Kidney tubule cell (primary cell): ENCODE measurements at places on chromosomes 11 and 22.
A peak's percentile ranks its signal among the peaks of the same experiment; 100 is the strongest.

GRCh38 chr22:17384612-17385330 lies 15.5 kb downstream of the CECR2 start:
- no peak for DNase-seq

GRCh38 chr11:22491555-22492225 lies 133.9 kb downstream of the FANCF start:
- peak; percentile 15 for DNase-seq

GRCh38 chr11:63573881-63574855 lies 11.0 kb upstream of the PLAAT2 start:
- DNase-seq = peak; percentile 64

DNA sequence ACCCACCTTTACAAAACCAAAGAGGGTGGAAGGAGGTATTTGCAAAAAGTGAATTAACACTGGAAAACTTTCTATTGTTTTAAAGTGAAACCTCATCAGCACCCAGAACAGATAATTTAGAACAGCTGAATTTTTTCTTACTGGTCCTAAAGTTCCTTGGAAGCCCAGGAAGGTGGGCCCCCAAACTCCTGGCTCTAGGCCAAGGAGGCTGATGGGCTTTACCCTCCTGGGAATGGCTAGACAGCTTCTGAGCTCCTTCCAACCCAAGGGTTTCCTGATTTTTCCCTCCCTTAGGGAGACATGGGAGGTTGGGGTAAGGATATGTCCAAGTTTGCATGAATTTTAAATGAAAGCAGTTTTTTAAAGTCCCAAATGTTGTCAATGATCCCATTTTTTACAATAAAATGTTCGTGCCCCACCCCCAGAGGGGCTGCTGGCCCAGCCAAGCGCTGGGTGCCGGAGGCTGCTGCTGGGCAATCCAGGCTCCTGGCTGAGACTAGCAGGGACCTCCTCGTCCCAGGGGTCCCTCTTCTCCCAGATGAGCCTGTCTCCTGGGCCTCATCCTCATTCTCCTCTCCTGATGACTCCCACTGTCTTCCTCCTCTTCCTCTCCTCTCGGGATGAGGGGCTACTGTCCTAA lies 28.4 kb downstream of the RELT start:
- DNase-seq = no peak

- DNase-seq = no peak
Measured at GRCh38 chr11:80240245-80240644, 799.4 kb upstream of the TENM4 start.

DNA sequence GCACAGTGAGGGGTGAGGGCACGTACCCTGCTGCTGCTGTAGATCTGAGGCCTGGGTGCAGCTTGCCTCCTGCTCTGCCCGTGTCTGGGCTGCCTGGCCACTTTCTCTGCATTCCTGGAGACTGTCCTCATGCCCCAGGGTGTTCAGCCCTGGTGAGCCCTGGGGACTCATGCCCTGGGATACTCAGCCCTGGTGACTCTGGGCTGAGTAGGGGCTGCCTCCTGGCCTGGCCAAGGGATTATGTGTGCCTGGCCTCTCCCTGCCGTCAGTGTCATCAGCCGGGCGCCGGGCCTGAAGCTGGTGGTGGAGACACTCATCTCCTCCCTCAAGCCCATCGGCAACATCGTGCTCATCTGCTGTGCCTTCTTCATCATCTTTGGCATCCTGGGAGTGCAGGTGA lies 94.7 kb downstream of the CACNA1I start:
- DNase-seq = peak; percentile 7

DNA sequence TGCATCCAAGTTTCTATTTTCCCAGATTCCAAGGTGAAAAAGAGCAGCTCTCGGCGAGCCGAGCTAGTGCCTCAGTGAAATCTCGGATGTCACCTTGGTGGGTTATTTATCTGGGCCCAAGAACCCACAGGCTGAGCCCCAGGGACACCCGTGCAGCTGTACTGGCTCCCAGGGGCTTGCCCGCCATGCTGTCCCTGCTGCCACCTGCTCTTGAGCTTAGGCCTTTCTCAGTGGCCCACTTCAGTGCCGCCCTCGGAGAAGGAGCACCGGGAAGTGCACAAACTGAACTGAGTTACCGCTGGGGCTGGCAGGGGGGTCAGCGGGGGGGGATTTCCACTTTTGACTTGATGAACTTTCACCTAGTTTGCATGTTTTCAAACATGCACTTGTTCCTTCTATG lies 27.9 kb downstream of the CPT1A start:
- DNase-seq = no peak

DNA sequence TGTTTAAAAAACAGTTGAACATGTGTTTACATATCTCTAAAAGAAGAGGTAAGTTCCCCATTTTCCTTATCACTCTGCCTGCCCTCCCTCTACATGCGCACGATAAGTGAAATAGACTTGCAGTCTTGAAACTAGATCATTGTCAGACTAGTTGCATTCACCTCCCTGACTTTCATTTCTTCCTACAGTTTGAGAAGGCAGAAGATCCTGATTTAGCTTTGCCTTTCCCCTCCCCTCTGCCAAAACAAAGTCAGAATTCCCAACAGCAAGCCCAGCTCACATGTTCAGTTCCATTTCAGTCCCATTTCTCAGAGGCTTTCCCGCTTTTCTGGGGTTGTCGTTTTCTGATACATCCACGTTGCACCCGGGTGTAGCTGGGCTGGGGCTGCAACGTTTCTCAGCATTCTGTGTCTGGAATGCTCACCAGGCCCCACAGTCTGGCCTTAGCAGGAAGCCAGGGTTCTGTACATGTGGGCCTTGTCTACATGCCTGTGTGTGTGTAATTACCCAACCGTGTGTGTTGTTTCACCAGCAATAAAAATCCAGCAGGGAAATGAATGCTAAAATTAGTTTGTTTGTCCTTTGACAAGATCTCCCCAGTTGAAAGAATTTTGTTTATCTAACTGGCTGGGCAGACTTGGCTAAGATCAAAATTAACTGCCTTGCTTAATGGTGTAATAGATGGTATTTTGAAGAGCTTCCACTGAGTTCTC lies 179.2 kb downstream of the DBX1 start:
- peak; percentile 47 for DNase-seq

DNA sequence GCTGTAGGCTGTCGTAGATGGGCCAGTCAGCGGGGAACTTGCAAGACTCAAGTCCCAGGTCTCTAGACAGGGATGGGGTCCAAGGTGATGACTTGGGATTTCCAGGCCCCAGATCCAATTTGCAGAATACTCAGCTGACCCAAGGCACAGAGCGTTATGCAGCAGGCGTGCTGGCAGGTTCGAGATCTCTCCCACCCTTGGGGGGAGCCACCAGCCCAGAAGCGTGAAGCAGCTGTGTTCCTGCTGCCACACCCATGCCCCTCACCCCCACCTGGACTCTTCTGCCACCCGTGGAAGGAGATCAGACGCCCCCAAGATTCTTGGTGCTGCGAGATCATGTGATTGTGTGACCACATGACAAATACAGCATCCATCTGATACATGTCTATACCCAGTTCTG lies 142.6 kb downstream of the BRD1 start:
- DNase-seq = no peak

DNA sequence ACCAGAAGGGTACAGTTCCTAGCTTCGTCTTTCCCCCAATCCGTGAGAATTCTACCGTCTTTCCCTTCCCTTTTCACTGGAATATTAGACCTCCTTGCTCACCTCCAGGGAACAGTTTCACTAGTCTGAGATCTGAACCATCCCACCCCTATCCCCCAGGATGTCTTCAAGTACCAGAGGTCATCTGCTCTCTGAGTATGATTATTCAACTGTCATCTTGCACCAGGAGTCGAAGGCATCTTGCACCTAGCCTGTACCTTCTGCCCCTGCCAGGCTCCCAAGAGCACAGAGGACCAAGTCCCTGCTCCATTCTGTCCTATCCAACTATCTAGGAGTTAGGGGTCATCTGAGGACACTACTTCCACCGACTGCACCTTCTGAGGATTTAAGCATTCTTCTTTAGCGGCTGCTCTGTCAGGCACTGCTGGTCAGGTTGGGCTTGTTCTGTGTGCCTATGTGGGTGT lies 804 bp downstream of the ACER3 start:
- peak; percentile 22 for DNase-seq

- no peak for DNase-seq
Measured at GRCh38 chr11:78808923-78809322, 234.3 kb upstream of the NARS2 start.

DNA sequence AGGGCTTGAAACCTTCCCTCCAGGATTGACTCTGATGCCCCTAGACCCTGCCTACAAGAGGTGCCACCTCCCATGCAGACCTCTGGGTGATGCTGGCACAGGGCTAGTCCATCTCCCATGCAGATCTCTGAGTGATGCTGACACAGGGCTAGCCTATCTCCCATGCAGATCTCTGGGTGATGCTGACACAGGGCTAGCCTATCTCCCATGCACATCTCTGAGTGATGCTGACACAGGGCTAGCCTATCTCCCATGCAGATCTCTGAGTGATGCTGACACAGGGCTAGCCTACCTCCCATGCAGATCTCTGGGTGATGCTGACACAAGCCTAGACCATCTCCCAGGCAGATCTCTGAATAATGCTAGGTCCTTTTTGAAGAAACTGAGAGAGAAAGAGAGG lies 321.7 kb downstream of the NTM start:
- DNase-seq = no peak

DNA sequence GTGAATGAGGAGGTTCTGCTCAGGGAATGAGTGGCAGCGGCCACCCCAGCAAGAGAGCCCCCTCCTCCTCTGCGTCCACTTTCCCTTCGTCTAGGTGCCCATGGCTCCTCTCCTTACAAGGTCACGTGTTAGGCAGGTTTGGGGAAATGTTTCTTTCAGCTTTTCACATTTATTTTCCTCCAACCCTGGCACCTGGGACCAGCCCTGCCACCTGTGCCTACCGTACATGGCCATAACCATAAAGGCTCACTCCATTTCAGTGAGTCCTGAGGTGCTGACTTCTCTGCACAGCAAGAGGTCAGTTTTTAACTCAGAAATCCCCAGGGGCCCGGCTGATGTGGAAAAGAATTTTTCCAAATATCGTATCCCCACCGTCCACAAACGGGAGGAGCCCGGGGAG lies 71.2 kb downstream of the FLI1 start:
- DNase-seq = no peak
